ENCODE measurements at places on chromosomes 16 and 17.
A peak's percentile ranks its signal among the peaks of the same experiment; 100 is the strongest.

- H3K36me3 ChIP-seq = no peaks in the 10 kb centered on the region
- H3K27me3 ChIP-seq = peaks cover 17% of the 10 kb centered on the region
- H3K4me1 ChIP-seq = peaks cover 19% of the 10 kb centered on the region
These were observed 218.3 kb downstream of the SOX9 start for GRCh38 chr17:72338847-72339790.

- peaks cover 9% of the 10 kb centered on the region for H3K4me1 ChIP-seq
- no peak overlapping the region for H3K27ac ChIP-seq
- DNase-seq = no peak
- H3K27me3 ChIP-seq = peaks cover 5% of the 10 kb centered on the region
These were observed 8.4 kb upstream of the ZNF747 start for GRCh38 chr16:30543067-30543466.

DNA sequence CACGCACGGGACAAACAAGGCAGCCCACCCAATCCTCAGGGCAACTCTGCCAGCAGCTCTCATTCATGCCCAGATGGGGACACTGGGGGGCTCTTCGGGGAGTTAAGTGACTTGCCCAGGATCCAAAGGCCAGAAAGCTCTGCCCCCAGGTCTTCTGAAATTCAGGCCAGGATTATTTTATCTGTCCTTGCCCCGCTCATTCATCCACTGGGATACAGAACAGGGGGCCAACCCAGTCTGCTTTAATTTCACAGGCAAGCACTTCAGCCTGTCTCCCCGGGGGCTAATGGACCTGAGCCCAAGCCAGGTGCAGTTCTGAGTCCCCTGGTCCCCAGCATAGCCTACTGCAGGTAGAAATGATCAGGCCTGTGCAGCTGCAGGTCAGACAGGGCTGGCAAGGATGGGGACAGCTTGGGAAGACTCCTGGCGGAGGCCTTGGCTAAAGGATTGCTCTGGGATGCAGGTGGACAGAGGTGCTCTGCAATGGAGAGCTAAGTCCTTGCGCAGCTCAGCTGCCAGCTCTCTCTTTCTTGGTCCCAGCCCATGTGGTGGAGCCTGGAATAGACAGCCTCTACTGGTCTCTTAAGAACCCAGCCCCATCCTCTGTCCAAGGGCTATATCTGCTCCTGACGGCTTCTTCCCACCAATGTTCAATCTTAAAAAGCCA is 766 bp upstream of the B3GNT9 start:
- no peak overlapping the region for H3K27ac ChIP-seq
- H3K4me3 ChIP-seq = peak overlapping the region; percentile 47
- DNase-seq = no peak

GRCh38 chr16:58497468-58497867 is 2.5 kb upstream of the NDRG4 start:
- peaks cover 2% of the 10 kb centered on the region for H3K4me1 ChIP-seq
- no peaks in the 10 kb centered on the region for H3K36me3 ChIP-seq
- no peak for DNase-seq
- H3K4me3 ChIP-seq = no peak overlapping the region
- H3K27ac ChIP-seq = no peak overlapping the region

DNA sequence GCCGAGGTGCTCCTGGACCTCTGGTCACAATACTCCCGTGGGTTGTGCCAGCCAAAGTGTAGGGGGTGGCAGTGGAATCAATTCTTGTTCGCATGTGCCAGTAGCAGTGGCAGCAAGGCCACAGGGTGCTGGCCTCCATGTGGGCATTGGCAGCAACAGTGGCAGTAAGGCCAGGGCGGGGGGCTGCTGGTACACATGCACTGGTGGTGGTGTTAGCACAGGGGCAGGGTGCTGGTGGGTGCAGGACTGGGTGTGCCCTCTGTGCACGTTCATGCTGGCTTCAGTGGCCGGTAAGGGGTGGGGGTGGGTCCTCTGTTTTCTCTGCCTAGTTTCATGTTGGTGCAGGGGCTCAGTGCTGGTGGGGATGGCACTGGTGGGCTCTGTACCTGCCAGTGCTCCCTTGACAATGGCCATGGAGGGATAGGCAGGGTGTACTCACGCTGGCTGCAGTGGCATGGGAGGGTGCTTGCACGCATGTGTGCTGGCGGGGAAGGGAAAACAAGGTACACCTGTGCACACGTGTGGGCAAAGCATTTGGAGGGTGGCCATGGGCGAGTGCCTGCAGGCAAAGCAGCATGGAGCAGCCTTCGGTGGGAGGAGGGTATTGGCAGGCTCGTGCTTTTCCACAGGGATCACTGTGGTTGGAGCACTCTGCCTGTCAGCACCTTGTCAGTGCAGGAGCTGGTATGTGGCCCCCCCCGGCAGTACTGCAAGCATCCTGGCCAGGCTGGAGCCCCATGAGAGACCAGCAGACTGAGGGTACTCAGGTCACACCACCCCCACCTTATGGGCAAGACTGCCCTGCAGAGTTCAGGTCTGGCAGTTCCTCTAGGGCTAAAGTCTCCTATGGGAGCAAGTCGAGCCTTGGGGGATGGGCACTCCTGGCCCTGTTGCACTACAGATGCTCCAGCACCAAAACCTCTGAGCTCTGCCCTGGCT is 35.8 kb downstream of the NF1 start:
- peaks cover 2% of the 10 kb centered on the region for H3K27me3 ChIP-seq
- peaks cover 5% of the 10 kb centered on the region for H3K36me3 ChIP-seq

DNA sequence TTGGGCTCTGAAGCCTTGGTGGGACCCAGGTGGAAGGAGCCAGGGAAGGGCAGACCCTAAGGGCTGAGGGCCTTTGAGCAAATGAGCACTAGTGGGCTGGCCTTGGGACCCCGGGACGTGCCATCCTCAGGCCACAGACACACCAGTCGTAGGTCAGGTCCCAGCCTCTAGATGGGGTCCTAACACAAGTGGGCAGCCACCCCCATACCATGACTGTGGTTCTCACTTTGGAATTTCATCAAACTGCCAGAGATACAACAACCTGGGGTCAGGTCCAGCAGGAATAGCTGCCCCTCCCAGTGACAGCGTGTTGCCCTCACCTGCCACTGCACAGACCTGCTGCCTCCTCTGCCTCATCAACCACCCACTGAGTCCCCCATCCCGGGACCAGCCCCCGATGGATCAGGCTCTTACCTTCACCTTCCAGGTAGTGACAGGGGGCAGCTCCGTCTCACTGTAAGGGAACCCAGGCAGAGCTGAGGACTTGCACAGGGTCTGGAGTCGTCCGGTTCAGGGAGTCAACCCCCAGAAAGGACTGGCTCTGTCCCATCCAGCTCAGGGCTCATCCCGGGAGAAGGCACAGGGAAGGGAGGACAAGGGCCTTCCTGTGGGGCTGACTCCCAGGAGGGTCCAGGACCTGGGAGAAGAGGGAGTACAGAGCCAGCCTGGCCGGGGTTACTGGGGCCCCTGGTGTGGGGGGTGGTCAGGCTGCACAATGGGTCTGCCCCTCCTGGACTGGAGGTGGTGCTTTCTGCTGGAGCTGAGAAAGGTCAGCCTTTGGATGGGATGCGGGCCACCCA is 40.0 kb downstream of the LGALS9 start:
- no peaks in the 10 kb centered on the region for H3K4me1 ChIP-seq
- H3K36me3 ChIP-seq = no peaks in the 10 kb centered on the region
- no peak for DNase-seq
- no peak overlapping the region for H3K4me3 ChIP-seq
- peaks cover 10% of the 10 kb centered on the region for H3K27me3 ChIP-seq

- no peaks in the 10 kb centered on the region for H3K36me3 ChIP-seq
- no peak overlapping the region for H3K27ac ChIP-seq
- peaks cover 10% of the 10 kb centered on the region for H3K27me3 ChIP-seq
- no peak for DNase-seq
These were observed 52.1 kb upstream of the LYRM9 start for GRCh38 chr17:27945333-27945616.

DNA sequence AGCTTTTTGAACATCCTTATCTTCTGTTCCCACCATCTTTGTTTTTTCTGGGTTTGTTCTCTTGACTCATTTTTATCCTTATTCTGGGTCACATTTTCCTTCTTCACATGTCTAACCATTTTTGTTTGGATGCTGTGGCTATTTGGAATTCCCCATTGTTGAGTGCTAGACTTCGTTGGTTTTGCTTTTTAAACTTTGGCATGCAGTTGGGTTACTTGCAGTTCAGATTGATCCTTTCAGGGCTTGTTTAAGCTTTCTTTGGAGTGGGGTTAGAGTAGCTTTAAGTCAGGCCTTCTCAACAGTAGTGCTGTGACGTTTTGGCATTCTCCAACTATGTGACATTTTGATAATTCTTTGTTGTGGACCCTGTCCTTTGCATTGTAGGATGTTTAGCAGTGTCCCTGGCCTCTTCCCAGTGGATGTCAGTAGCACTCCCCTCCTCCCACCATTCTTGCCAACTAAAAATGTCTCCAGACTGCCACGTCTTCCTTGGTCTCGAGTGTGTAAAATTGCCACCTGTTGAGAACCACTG is 21.1 kb downstream of the PRMT7 start:
- H3K36me3 ChIP-seq = peaks cover 4% of the 10 kb centered on the region
- peaks cover 29% of the 10 kb centered on the region for H3K4me1 ChIP-seq
- DNase-seq = no peak
- H3K27ac ChIP-seq = peak overlapping the region; percentile 99

DNA sequence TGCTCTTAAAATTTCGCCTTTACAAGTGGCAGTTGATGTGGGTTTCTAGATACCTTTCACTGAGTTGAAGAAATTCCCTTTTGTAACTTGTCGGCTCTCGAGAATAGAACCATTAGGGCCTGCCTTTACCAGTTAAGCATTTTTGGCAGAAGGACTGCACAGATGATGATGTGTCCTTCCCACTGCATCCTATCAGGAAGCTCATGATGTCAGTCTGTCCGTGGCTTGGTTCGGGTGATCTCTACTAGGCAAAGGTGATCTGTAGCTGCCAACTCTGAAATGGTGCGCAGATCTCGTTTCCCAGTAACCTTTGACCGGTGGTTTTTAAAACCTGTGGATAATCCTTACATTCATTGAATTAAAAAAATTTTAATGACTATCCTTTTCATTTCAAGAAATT is 49.7 kb downstream of the ZNRF1 start:
- no peak overlapping the region for H3K27ac ChIP-seq
- H3K4me1 ChIP-seq = peaks cover 37% of the 10 kb centered on the region
- H3K27me3 ChIP-seq = peaks cover 11% of the 10 kb centered on the region
- H3K36me3 ChIP-seq = peaks cover 6% of the 10 kb centered on the region
- no peak overlapping the region for H3K4me3 ChIP-seq

DNA sequence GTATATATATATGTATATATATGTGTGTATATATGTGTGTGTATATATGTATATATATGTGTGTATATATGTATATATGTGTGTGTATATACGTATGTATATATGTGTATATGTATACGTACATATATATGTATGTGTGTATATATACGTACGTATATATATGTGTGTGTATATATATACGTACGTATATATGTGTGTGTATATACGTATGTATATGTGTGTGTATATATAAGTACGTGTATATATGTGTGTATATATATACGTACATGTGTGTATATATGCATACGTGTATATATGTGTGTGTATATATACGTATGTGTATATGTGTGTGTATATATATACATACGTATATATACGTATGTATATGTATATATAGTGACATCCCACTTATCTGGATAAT is 154.4 kb downstream of the CDRT15L2 start:
- DNase-seq = no peak
- H3K27ac ChIP-seq = no peak overlapping the region
- no peaks in the 10 kb centered on the region for H3K36me3 ChIP-seq
- peaks cover 1% of the 10 kb centered on the region for H3K27me3 ChIP-seq
- H3K4me3 ChIP-seq = no peak overlapping the region
- H3K4me1 ChIP-seq = no peaks in the 10 kb centered on the region

- peaks cover 2% of the 10 kb centered on the region for H3K4me1 ChIP-seq
- H3K4me3 ChIP-seq = no peak overlapping the region
- no peaks in the 10 kb centered on the region for H3K36me3 ChIP-seq
These were observed 94.8 kb downstream of the TNFRSF13B start for GRCh38 chr17:16877099-16877498.

DNA sequence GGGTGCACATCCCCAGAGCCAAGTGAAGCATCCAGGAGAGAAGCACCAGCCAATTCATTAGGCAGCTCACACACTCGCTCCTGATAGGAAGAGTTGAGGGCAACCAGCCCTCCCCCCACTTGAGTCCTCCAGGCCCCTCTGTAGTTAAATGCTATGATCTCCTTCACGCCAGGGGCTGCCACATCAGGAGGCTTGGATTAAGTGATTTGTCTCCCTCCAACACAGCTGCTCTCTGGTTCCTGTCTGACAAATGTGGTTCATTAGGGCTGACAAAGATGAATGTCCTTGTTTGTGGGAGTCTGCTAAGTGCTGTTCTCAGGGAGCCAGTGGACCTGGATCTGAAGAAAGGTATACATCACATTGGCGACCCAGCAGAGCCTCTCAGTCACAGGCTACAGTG is 94.5 kb upstream of the WSCD1 start:
- no peak overlapping the region for H3K27ac ChIP-seq
- H3K4me1 ChIP-seq = peaks cover 8% of the 10 kb centered on the region
- no peak for DNase-seq
- peaks cover 3% of the 10 kb centered on the region for H3K27me3 ChIP-seq

DNA sequence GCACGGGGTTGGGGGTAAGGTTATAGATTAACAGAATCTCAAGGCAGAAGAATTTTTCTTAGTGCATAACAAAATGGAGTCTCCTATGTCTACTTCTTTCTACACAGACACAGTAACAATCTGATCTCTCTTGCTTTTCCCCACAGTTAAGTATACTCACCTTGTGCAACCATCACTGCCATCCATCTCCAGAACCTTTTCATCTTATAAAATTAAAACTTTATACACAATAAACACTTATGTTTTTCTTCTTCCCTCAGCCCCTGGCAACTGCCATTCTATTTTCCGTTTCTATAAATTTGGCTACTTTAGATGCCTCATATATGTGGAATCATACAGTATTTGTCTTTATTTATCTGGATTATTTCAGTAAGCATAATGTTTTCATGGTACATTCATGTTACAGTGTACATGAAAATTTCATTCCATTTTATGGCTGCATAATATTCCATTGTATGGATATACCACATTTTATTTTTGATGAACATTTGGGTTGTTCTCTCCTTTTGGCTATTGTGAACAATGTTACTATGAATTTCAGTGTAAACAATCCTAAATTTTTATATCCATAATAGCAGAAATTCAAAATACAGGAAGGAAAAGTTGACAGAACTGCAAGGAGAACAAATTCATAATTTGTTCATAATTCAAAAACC is 25.7 kb upstream of the FA2H start:
- no peaks in the 10 kb centered on the region for H3K36me3 ChIP-seq
- no peak overlapping the region for H3K4me3 ChIP-seq
- no peak for DNase-seq
- no peaks in the 10 kb centered on the region for H3K27me3 ChIP-seq
- no peaks in the 10 kb centered on the region for H3K4me1 ChIP-seq

- no peak overlapping the region for H3K27ac ChIP-seq
- no peaks in the 10 kb centered on the region for H3K36me3 ChIP-seq
- no peak for DNase-seq
- H3K4me1 ChIP-seq = peaks cover 3% of the 10 kb centered on the region
- no peak overlapping the region for H3K4me3 ChIP-seq
- peaks cover 12% of the 10 kb centered on the region for H3K27me3 ChIP-seq
These were observed 5.1 kb upstream of the FDXR start for GRCh38 chr17:74877592-74878548.

DNA sequence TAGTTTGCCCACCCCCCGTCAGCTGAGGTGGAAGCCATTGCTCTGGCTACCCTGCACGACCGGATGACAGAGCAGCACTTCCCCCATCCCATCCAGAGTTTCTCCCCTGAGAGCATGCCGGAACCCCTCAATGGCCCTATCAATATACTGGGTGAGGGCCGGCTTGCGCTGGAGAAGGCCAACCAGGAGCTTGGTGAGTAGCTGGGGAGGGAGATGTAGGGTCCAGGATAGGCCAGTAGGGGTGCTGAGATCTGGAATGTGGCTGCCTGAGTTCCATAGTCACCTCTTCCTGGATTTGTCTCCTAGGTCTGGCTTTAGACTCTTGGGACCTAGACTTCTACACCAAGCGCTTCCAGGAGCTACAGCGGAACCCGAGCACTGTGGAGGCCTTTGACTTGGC is 6.4 kb downstream of the PFAS start:
- H3K27ac ChIP-seq = no peak overlapping the region
- H3K36me3 ChIP-seq = peaks cover 4% of the 10 kb centered on the region
- H3K27me3 ChIP-seq = peaks cover 2% of the 10 kb centered on the region
- H3K4me1 ChIP-seq = peaks cover 8% of the 10 kb centered on the region

Data from endothelial cell (in vitro differentiated cells).